Stimulated activated CD4-positive, alpha-beta T cell treated with anti-CD3 and anti-CD28 coated beads, Interleukin-2, amount 100 ng/mL, for 24 hours (primary cell): ENCODE measurements at places on chromosomes 12 and 14.

DNA sequence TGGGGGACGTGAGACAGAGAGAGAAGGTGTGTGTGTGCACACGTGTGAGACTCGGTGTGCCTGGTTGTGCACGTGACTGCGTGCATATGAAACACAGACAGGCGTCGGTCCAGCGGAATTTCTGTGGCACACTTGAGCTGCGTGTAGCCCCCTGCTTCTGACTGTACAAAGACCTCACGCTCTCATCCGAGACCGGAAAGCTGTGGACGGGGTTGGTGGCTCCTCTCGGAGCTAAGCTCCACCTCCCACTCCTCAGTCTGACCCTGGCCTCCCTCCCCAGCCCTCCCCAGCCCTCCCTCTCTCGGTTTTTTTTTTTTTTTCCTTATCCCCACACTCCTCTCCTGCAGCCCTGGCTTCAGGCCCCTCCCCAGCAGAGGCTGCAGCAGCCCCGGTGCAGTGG lies 8.3 kb upstream of the C14orf180 start:
- no peak for DNase-seq

- DNase-seq = no peak
Observed at GRCh38 chr12:122452701-122453285, 30.3 kb upstream of the CLIP1 start.

DNA sequence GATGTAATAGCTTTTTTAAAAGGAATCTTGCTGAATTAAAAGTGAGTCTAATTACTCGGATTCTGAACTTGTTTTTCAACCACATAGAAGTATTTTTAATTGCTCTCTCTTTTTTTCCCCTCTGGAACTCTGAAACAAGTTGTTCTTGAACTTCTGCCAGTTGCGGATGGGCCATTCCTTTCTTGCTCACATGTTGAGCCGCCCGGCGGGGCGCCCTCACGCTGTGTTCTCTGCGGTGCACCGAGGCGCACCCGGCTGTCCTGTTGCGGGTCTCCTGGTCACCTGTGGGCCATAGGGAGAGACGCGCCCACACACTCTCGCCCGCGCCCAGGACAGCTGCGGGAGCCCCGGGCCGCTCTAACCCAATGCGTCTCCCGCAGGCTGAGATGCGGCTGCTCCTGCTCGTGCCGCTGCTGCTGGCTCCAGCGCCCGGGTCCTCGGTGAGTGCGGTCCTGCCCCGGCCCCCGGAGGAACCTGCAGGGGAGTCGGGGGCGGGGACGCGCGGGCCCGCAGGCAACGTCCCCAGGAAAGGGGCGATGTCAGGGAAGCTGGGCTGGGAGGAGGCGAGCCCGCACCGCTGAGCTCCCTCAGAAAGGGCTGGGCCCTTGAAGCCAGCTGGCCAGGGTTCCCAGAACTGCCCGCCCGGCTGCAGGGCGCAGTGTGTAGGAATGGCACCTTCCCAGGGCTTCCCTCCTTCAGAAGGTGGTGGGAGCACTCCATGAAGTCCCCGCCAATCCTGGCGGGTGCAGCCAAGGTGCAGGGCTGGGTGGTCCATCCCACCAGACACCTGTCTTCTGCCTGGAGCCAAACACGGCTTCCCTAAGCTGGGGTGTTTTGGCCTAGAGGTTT lies 2.3 kb downstream of the PAPLN start:
- no peak for DNase-seq

GRCh38 chr14:102606296-102606695 lies 13.8 kb downstream of the RCOR1 start:
- no peak for DNase-seq

DNA sequence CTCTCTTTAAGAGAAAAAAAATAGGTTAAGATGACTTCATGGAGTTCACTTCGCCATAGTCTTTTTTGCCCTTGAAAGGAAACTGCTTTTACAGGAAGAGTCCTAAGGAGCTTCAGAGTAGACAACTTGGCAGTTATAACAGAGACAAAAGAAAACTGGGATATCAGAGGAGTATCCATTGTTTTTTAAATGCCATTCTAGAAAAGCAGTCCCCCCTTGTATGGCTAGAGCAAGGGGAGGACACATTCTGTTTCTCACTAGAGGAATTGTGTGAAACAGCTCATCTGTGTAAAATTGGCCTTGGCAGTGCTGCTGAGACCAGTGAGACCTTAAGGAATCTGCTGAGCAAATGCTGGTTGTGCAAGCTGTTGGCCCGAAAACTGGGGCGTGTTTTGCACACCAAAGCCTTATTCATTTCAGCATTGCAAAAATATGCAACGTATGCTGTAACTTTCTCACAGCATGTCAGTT lies 128.0 kb downstream of the GPR135 start:
- DNase-seq = no peak

DNA sequence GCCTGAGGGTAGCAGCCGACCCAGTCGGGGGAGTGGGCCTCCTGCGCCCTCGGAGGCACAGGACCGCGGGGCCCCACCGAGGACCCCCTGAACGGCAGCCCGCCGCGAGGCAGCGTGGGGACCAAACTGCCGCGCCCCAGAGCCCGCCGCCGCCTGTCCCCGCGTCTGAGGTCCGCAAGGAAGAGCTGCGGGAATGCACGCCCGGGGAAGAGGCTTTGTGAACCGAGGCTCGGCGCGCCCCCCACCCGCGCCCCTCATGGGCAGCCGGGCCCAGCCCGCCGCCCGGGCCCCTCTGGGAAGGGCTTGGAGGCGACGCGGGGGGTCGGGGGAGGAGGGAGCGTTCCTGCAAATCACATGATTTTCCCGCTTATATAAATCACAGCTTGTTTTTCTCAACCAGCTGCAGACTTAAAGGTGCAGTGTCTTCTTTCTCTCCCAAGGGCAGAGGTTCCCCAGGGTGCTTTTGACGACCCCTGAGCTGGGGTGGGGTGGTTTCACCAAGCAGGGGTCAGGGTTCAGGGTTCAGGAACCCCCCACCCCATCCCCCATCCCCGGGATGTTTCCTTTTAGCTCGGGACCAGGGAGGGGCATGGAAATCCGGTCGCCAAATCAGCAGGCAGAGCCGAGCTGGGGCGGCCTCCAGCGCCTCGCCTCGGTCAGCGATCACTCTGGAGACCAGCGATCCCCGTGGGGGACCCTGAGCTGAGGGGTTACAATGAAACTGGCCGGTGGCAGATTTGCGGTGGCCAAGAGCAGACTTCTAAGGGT lies 44.7 kb upstream of the ATP23 start:
- DNase-seq = no peak

DNA sequence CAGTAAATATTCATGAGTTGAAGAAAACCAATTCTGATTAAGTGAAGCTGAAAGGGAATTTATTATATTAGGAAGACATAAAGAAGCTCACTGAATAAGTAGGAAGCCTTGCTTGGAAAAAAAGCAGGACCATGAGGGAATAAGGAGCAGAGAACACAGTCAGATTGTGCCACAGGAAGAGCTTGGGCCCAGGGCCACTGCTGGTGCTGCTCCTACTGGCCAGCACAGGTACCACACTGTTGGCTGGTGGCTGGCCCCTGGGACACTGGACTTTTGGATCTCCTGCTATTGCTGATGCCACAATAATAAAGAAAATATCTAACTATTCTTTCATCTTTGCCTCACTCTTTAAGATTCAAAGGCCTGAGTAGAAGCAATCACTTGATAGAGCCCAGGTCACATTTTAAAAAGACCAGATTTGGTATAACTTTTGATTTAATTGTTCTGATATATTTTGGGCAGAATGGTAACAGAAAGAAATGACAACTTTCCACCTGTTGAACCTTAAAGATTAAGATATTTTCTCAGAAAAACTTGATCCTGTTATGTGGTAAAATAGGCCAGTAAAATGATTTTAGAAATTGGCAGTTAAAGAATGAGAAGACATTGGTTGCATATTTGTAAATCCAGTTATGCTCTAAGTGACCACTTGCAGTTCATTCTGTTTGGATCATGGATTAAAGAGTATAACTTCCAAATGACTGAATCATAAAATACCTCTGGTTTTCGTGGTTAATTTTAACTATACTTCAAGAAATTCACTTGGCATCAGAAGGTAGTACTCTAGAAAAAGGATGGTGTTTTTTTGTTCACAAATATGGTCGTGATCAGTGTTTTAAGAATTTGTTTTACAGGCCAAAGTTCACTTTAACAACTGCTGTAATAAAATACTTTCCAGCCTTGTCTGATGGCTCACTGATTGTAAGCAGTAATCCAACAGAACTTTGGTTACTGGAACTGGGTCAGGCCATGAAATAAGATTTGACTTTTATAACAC lies 68.3 kb downstream of the DERA start:
- DNase-seq = no peak

GRCh38 chr12:6424008-6424347 lies 20.8 kb upstream of the CD27 start:
- DNase-seq = no peak

GRCh38 chr12:94372461-94372860 lies 87.2 kb downstream of the CEP83 start:
- DNase-seq = no peak

DNA sequence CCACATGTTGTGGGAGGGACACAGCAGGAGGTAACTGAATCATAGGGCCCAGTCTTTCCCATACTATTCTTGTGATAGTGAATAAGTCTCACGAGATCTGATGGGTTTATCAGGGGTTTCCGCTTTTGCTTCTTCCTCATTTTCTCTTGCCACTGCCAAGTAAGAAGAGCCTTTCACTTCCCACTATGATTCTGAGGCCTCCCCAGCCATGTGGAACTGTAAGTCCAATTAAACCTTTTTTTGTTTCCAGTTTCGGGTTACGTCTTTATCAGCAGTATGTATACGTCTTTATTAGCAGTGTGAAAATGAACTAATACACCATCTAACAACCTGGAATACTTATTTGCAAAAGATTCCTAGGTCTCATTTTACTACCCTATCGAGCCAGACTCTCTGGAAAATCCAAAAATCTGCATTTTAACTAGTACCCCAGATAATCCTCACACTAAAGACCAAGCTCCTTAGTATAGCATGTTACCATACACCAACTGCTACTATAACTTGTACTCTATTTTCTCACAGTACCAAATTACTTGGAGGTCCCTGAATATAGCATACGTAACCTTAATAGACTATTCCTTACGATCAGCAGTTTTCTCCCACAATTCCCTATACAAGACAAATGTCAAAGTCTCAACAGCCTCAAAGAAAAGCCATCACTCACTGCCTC lies 11.5 kb downstream of the GTF2A1 start:
- DNase-seq = no peak

- no peak for DNase-seq
Observed at GRCh38 chr12:85036733-85037132, 582 bp downstream of the LRRIQ1 start.

DNA sequence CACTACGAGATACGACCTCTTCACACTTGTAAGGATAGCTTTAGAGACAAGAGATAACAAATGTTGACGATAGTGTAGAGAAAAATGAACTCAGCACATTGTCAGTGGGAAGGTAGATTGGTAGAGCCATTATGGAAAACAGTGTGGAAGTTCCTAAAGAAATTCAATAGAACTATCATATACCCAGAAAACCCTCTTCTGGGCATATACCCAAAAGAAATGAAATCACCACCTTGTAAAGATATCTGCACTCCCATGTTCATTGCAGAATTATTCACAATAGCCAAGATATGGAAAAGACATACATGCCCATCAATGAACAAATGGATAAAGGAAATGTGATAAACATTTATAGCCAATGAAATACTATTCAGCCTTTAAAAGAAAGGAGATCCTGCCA lies 499.8 kb upstream of the TBX3 start:
- no peak for DNase-seq

DNA sequence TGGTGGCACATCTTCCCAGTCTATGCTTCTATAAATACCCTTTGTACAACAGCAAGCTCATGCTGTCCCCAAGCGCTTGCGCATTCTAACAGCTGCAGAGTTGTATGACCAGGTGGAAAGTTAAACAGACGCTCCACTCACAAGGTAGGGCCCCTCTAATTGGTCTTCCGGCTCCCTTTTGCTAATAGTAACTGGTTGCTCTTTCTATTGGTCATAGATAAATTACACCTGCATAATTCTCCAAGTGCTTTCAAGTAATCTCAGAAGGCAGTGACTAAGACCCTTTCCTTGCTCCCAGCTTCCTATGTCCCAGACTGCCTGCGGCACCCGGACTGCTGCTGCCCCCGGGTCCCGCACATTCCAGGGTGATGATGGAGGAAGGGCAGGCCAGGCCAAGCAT lies 6.1 kb upstream of the TSPAN9 start:
- DNase-seq = no peak

DNA sequence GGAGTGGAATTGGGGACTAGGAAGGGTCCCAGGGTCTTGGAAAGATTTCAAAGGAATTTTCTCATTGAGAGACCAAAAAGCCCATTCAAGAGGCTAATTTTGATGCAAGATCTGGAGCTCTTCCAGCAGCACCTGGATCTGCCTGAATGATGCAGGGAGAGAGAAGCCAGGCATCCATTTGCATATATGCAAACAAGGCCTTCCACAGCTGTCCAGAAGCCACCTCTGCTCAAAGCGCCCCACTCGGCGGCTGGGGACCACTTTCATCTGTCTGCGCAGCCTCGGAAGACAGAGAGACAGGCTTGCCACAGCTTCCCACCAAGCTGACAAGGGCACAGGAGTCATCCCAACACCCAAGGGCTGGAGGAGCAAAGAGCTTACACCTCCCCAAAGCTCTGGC lies 295.6 kb downstream of the DPF3 start:
- no peak for DNase-seq
